ENCODE measurements at places on chromosomes 2 and 18. TPM values are rescaled to one million over a fixed set of nuclear protein-coding genes. Genes with fewer than 3 reads are reported as not detected.

The CFAP221 gene
- polyA plus RNA-seq = 12.2 TPM

The MYOM1 gene
- 2.6 TPM for polyA plus RNA-seq

The INPP5D gene
- 8.4 TPM for polyA plus RNA-seq

The PLCD4 gene
- 10.7 TPM for polyA plus RNA-seq

The PFN4 gene
- polyA plus RNA-seq = 3.2 TPM

The GALM gene
- polyA plus RNA-seq = 28.4 TPM

The HNRNPA3 gene
- polyA plus RNA-seq = 584 TPM

The ASAP2 gene
- polyA plus RNA-seq = 33.6 TPM

GRCh38 chr18:374721-375168 lies 106.9 kb upstream of the THOC1 start:
- DNase-seq = no peak

GRCh38 chr2:158779621-158780020 lies 15.5 kb upstream of the DAPL1 start:
- no peak for DNase-seq

GRCh38 chr18:76368976-76369375 lies 126.1 kb downstream of the ZNF516 start:
- no peak for DNase-seq

- DNase-seq = no peak
Observed at GRCh38 chr18:76264198-76264875, 230.7 kb downstream of the ZNF516 start.

DNA sequence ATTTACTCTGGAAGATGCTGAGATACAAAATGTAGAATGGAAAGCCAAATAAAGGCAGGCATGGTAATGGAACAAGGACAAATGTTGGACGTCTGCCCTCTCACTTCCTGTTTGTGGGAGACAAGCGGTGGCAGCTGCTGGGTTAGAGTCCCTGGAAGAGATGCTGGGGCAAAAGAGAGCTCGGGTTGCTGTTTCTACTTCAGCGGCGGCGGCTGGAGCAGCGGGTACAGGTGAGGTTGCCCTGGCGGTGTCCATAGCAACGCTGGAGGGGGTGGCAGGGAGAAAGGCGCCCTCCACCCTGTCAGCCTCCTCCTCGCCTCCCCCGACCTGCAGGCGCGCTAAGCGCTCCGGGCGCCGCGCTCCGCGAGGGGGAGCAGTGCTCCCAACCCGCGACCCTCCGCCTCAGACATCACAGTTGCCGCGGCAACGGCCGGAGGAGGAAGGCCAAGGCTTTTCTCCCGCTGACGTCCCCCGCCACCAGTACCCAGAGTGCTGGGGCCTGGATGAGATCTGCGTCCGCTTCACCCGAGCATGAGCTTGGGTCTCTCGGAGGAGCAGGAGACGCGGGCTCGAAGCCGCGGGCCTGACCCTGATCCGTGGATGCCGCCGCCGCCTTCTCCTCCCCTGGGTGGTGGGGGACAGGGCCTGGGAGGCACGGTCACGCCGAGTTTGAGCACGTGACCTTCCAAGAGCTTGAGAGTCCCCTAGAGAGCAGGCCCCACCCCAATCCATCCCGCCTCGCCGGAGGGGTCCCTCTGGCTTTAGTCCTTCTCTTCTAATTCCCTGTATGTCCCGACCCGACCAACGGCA lies 65.6 kb downstream of the NOL4 start:
- DNase-seq = peak; percentile 62

DNA sequence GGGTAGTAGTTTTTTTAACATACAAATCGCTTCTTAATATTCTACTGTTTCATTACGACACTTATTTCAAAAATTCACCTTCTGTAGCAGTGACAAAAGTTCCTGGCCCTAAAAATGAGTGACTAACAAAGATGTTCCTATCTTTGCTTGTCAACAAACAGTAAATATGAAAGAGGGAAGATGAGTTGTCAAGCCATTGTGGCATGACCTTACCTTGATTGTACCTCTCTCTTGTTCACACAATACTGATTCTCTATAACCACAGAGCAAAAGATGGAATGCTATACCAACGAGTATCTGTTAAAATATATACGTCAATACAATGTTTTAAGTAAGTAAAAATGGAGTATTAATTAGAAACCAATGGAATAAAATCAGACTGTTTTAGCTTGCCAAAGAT lies 14.7 kb upstream of the GCG start:
- DNase-seq = no peak

DNA sequence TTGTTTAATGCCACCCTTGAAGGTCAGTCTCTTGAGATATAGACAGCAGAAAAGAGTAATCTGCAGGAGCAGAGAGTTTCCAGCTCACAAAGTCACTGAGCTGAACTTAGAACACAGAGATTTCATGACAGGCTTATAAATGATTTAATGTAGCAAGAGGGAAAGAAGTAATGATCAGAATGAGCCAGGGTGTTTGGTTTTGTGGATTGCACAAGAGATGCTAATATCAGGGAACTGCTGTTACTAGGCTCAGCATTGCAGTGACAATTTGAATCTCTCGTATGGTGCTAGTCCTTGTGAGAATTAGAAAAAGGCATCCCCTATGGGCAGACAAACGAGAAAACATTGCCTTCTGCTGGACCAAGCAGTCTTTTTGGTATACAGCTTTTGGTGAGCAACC lies 61.7 kb upstream of the ITGB6 start:
- DNase-seq = peak; percentile 28

DNA sequence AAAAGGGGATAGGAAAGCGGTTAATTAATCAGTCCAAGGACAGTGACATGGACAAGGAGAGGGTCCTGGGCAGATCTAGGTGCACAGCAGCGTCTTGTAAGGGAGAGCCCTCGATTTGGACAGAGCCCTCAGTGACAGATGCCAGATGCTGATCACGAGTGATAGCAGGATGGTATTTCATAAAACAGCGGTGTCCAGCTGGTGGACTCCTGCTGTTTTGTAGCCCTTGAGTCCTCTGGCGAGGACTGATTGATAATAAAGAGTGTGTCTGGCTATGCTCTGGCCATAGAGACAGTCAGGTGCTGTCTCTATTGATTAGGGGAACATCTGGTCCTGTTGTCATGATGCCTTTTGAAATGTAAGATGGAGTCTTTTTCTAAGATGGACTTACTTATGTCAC lies 180.7 kb downstream of the NCK2 start:
- DNase-seq = no peak

DNA sequence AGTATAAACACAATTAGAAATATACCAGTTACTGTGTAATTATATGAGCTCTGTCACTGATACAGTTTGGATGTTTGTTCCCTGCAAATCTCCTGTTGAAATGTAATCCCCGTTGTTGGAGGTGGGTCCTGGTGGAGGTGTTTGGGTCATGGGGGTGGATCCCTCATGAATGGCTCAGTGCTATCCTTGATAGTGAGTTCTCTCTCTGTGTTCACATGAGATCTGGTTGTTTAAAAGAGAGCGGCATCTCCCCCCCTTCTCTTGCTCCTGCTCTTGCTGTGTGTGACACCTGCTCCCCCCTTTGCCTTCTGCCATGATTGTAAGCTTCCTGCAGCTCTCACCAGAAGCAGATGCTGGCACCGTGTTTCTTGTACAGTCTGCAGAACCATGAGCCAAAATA lies 24.1 kb downstream of the MTX2 start:
- no peak for DNase-seq

- no peak for DNase-seq
Observed at GRCh38 chr2:8632755-8633154, 49.1 kb upstream of the ID2 start.

DNA sequence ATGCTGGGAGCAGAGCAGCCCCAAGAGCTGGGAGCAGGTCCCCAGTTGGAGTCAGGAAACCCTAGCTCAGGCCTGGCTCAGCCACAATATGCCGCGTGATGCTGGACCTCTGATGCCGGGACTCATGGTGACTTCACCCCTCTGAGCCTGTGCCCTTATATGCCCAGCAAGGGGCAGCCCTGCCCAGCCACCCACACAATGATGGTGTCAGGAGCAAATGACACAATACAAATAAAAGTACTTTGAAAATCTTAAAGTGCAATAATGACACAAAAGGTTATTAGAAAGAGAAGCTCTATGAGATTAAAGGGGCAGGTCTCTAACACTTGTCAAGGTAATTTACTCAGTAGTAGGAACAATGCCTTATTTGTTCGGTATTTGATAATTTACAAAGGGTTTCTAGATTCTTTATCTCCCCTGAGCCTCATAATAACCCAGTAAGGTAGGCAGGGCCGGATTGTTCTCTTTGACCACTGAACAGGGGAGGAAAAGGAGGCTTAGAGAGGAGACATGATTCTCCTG lies 18.3 kb upstream of the KIF3C start:
- no peak for DNase-seq

- no peak for DNase-seq
Observed at GRCh38 chr2:226474131-226474530, 325.5 kb downstream of the IRS1 start.

DNA sequence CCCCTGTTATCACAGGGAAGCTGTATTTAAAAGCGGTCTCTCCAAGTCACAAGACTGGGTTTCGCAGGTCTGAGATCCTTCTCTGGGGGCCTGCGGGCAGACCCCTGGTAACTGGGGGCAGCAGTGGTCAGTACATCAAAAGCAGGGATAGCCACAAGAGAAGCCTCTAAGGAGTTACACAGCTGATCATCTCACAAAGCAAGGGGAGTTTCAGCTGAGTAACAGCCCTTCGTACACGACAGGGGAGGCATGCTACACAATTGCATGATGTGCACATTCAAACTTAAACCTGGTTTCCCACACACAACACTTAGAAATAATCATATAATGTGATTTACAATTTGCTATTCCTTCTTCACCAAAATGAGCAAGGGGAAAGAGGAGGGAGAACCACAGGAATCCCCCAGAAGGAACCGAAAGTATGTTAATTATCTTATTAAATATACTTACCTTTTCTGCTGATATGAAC lies 87.5 kb downstream of the TMEM131 start:
- DNase-seq = no peak

DNA sequence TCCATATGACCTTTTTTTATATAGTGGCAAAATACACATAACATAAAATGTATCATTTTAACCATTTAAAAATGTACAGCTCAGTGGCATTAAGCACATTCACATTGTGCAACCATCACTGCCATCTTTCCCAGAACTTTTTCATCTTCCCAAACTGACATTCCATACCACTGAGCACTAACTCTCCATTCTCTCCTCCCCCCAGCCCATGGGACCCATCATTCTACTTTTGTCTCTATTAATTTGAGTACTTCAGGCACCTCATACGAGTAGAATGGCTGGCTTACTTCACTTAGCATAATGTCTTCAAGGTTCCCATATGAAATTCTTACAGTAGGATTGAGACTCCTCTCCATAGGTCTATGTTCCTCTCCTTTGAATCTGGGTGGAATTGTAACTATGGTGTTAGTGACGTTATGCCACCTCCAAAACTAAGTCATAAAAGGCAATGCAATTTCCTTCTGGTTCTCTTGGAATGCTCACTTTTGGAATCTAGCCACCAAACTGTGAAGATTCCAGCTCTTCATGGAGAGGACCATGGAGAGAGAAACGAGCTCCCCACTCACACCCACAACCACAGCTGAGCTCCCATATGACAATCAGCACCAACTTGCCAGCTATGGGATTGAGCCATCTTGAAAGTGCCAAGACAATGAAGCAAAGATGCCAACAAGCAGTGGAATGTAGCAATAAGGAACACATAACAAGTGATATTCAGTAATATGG lies 9.8 kb upstream of the DNAJC27 start:
- no peak for DNase-seq

DNA sequence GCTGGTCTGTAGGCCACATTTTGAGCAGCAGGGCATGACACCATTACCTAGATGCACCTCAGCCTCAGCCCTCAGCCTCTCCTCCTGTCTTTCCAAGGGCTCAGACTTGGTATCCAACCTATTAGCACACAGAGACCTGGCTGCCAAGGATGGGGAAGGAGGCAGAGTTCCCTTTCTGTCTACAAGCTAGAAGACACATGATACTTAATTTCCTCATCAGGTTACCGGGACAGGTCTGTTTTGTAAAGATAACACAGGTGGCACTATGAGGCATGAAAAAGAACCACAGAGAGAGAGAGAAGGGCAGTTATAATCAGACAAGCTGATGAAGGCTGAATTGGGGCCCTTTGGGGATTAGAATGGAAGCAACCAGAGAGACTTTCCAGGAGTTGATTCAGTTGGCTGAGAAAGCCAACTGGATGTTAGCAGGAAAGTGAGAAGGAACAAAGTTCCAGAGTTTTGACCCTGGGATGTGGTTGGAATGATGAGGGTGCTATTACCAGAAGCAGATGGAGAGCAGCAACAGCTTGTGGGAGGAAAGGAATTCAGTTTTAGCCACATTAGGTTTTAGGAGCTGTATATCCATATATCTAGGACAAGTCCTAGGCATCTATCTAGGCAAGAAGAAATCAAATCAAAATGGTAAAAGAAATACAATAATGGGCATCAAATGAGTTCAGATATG lies 46.0 kb upstream of the RMND5A start:
- DNase-seq = no peak

DNA sequence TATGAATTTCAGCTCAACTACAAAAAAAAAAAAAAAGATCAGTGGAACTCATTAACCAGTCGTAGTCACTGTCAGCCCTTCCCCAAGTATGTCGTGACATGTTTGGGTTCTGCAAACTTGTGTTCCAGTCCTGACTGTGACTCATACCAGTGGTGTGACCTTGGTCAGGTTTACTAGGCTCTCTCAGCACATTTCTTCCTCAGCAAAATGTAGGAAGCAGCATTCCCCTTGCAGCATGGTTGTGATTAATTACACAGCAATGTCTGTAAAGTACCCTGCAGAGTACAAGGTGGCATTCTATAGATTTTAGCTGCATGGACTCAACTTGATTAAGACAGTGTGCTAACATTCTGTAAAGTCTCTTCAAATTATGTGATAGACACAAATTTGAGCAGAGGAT lies 156.9 kb downstream of the LAMA1 start:
- DNase-seq = no peak

DNA sequence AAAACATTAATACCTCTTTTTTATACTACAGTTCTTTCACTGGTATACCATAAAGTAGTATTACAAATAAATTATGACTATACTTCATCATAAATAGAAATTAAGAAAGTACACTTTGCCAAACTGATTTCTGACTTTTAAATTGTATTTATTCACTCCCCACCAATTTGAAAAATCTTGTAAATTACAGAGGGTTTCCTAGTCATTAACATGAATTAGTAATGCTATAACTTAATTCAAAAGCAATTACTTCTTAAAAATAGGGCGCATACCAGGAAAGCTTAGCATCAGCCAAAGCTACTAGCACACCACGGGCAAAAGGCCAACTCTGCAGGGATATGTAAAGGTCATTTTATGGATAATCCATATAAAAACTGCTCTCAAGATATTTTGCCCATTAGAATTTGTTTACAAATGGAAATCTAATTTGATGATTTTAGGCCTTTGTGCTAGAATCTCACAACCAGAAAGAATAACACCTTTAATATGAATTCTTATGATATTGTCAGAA lies 142.3 kb downstream of the PIGN start:
- no peak for DNase-seq

- DNase-seq = no peak
Observed at GRCh38 chr2:25887624-25888242, 9.4 kb upstream of the ASXL2 start.

- no peak for DNase-seq
Observed at GRCh38 chr2:127678991-127679390, 3.7 kb upstream of the LIMS2 start.

GRCh38 chr2:147425437-147426029 lies 419.3 kb upstream of the ACVR2A start:
- no peak for DNase-seq

All from right lung (tissue), 10 donors.